Activated CD4-positive, alpha-beta T cell treated with anti-CD3 and anti-CD28 coated beads for 24 hours (primary cell): ENCODE measurements at places on chromosomes 2 and 18.

DNA sequence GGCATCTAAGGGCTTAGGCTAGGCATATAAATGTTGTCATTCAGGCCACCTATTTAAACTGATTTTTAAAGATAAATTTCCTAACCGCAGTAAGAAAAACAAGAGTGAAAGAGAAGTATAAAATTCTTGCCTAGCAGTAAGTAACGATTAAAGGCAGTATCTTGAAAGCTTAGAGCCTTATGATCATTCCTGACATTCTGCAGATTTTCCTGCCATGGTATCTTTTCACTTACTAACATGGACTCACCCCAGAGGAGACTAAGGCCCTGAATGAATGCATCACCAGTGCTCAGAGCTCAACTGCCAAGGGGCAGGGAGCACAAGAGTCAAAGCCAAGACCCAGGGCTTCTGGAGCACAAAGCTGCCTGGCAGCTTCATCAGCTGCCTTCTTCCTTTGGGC is 133.1 kb downstream of the GCA start:
- no peak for DNase-seq

DNA sequence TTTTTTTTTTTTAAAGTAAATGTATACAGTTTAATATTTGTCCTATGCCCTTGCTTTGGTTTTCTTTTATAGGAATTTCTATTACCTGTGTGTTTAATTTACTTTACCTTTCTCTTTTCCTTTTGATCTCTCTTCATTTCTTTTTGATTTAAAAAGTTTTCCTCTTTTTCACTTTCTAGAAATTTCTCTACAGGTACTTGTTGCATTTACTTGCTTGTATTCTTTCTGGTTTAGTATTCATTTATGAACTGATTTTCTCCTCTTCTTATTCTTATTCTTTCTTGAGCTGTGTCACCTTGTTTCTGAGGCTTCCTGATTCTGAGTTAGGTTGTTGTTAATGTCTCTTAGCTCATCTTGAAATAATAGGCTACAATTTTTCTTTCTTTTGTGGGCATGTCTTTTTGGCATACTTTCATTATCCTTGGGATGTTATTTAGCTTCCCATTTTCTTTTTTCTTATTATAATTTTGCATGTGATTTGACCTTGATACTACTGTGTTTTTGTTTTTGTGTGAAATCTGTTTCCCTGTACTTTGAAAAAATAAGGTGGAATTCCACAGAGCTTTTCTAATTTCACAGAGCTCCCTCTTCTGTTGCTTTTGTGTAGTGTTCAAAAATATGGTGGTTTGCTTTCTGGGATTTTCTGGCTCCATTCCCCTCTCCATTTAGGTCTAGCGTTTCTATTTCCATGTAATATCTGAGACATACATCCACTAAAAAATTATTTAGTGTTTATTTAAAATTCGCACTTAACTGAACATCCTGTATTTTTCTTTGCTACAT is 25.5 kb upstream of the ALMS1 start:
- DNase-seq = no peak

- no peak for DNase-seq
Measured at GRCh38 chr18:78213361-78213994, 766.1 kb upstream of the SALL3 start.

GRCh38 chr2:207156451-207157161 is 9.1 kb downstream of the KLF7 start:
- DNase-seq = no peak
